GM13976 (cell line): ENCODE measurements at places on chromosomes 7 and 10.

DNA sequence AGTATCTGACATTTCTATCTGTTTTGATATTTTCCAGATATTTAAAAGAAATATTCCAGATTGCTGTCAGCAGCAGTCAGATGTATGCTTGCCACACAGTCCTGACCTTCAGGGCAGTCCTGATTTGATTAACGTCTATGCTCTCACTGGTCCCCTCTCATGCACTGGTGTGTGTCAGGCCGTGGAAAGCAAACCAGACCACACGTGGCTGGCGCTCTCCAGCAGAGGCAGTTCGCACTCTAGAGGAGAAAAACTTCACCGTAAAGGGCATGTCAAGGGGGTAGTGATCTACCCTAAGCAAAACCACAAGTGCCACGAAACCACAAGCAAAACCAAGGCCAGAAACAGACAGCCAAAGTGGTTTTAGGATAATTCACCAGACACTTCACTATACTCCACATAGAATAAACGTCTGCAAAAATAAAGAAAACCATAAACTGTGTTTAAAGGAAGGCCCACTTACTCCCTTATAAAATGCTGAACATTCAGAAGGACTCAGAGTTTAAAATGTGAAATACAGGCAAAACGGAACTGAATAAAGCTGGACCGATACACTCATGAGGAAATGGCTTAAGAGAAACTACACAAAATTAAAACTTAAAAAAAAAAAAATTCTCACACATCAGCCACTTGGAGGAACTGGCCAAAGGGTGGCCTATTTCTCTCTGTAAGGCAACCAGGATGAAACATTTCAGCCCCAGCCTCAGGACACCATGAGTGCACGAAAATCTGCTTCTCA lies 26.4 kb downstream of the PARP12 start:
- DNase-seq = no peak

DNA sequence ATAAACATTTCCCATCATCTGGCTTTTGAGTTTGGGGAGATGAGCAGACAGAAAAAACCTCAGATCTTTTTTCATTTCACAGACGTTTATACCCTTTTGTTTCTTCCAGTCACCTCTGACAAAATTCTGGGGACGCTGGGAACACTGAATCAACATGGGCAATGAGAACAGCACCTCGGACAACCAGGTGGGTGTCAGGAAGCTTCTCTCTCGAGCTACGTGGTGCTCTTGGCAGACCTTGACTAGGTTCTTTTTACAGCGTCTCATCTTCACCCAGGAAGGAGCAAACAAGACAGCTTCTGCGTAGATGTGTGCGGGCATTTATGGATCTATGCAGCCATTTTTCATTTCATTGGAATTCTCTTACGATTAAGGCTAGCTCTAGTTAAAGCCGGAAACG lies 32.9 kb downstream of the TACC2 start:
- DNase-seq = no peak

- DNase-seq = no peak
Measured at GRCh38 chr7:73688288-73688687, 4.9 kb downstream of the BUD23 start.

DNA sequence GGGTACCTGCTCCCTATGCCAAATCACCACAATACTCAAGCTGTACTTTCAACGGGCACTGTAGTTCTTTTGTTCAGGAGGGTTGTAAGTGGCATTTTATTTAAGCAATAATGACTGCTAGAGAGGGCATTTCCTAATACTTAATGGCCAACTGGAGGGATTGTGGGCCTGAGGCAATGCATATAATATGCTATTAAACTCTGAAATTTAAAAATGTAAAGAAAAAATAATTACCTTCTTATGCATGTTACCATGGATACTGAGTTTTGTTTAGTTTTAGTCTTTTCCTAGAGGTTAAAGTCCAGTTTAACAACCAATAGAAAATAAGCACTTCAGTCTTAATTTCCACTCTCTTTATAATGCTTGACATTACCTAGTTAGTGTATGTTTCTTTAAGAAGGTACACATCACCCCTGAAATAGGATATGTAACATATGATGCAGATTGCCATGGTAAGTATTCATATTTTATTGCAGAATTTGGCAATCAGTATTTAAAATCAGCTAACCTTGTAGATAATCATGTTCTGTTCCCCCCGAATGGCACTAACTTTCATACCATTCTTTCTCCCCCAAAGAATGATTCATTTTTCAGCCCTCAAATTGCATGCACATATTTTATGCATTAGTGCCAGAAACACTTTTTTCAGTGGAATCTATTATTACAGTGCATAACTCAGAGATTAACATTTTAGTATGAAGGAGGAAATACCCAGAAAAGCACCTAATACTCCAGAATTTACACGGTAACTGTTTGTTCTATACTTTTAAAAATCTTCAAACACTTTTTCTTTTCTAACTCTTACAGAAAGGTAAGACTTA lies 90.3 kb upstream of the ZNF438 start:
- no peak for DNase-seq

DNA sequence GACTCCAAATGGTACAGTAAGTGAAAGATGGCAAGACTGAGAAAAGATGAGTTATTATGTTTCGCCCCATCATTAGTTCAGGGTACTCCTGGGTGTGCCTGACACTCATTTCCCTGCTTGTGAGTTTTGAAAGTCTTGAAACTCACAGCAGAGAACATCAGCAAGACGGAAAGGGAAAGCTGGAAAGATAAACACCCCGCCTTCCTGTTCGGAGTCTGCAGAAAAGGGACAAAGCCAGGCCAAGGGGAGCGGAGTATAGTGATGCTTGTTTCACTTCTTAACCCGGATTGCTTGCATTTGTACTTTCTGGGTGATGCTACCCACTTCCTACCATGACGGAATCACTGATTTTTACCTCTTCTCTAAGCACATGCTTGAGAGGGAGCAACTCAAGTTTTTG lies 294.5 kb downstream of the FRMD4A start:
- DNase-seq = no peak

- DNase-seq = no peak
Measured at GRCh38 chr7:107232568-107233090, 63.8 kb downstream of the HBP1 start.

- no peak for DNase-seq
Measured at GRCh38 chr10:84542522-84543490, 214.4 kb downstream of the CCSER2 start.

GRCh38 chr10:75730847-75731246 lies 299.4 kb downstream of the LRMDA start:
- DNase-seq = no peak

DNA sequence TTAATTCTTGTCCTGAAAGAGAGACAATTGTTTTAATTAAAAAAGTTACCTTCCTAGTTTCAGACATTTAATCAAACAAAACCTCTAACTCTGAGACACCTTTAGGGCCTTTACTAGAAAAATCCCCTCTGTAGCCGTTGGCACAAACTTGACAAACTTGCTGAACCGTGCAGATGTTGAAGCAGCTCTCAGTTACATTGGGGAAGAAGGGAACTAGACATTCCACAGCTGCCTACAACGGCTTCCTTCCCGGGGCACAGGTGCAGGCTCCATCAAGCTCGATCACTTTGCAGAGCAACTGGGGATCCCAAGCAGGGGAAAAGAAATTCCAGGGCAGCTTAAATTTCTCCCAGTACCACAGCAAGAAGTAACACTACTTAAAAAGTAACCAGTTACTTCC lies 141.3 kb downstream of the SKAP2 start:
- no peak for DNase-seq

GRCh38 chr7:17957871-17958270 lies 17.6 kb upstream of the SNX13 start:
- no peak for DNase-seq

GRCh38 chr10:32951111-32951510 lies 6.9 kb downstream of the ITGB1 start:
- DNase-seq = no peak

- DNase-seq = no peak
Measured at GRCh38 chr10:810351-810846, 120.9 kb upstream of the DIP2C start.

GRCh38 chr10:17188644-17189172 lies 12.8 kb downstream of the TRDMT1 start:
- DNase-seq = no peak

DNA sequence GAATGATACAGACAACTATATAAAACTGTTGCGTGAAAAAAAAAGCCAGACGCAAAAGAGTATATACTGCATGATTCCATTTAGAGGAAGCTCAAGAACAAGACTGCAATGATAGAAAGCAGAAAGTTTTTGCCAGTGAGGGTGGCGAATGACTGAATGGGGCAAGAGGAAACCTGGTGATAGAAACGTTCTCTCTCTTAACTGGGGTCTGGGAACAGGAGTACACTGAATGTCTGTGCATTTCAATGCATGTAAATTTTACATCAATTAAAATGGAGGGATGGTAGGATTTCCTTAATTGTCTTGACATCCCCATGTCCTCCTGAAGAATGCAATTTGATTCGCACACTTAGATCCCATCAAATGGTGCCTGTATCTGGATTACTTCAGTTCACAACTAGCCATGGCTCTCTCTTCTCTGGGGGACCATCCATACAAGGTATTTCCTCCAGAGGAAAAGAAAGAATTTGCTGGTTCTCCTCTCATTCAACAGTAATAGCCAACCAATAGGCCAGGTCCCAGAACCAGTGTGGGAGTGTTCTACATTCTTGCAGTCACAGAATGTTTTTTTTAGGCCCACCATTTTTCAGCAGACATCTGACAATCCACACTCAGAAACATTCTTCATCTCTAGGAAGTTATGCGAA lies 221.0 kb upstream of the KLF14 start:
- no peak for DNase-seq

GRCh38 chr7:105454095-105454747 lies 65.5 kb upstream of the SRPK2 start:
- no peak for DNase-seq

DNA sequence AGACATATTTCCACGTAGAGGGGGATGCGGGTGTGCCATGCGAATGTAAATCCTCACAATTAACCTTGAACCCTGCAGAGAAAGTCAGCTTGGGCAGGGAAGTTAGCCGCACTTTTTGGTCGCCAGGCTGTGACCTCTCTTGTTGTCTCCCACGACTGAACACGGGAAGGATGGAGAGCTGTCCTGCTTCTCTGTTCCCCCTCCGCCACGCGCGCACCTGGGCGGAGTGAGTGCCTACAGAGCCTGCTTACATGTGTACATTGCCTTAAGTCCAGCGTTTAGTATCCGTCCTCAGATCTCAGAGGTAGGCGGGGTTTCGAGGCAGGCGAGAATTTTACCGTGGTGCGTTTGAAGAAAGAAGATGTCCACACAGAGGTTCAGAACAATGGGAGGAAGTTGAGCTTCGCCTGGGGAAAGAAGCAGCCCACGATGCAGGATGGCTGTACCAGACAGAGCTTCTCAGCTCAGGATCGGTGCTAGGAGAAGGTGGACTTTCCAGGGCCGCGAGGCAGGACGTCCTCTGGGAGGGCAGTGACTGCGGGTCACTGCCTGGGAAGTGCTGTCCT lies 482 bp upstream of the ERCC6 start:
- DNase-seq = peak; percentile 44

GRCh38 chr10:68095153-68095552 lies 14.1 kb upstream of the MYPN start:
- DNase-seq = no peak

DNA sequence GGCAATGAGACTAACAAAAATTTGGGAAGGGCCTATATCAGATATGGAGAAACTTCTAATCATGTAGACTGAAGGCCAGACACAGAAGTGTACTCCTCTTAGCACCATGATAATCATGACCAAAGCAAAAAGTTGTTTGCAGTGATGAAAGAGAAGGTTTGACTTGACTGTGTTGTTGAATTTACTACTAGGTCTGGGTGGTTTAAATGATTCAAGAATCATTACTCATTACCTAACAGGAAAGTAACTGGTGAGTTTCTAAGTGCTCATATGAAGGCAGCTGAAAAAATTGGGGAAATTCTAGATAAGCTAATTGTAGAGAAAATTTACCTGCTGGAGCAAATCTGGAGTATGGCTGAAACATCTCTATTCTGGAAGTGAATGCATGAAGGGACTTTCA lies 451.5 kb upstream of the SORCS1 start:
- no peak for DNase-seq

DNA sequence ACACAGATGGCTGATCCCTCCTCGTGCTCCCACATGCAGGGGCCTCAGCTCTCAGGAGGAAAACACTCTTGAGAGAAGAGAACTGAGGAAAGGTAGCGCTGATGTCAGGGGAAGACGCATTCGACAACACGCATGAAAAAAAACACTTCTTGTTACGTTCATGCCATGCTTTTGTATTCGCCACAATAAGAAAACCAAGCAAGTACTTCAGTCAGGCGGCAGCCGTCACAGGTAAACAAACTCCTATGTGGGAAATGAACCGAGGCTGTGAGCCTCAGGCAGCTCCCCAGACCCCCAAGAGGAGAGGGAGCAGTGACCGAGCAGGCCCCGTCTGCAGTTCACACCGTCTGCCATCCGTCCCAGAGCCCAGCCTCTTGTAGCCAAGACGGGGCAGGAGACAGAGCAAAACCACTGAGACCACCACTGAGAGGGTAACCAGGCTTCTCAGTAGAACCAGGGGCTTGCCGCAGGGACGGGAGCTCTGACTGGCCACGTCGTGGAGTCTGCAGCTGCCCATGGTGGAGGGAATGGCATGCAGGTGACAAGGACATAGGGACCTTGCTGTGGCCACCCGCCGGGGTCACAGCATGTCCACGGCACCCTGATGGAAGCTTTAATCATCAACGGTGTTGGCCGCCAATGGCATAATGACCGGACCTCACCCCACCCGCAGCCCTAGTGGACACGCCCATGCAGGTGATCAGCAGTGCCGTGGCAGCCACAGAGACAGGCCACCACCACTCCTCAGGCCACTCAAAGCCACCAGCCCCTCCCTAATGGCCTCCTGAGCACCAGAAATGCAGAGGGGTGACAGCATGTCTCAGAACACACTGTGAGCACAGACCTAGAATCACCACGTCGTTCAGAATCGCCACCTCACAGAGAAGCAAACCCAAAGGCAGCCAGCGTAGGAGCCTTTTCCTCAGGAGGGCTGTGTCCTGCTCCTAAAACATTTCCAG lies 304.3 kb downstream of the PTPRN2 start:
- no peak for DNase-seq

GRCh38 chr7:28217143-28217542 lies 36.5 kb upstream of the JAZF1 start:
- no peak for DNase-seq

- DNase-seq = no peak
Measured at GRCh38 chr10:93186653-93187052, 113.0 kb downstream of the CYP26A1 start.

DNA sequence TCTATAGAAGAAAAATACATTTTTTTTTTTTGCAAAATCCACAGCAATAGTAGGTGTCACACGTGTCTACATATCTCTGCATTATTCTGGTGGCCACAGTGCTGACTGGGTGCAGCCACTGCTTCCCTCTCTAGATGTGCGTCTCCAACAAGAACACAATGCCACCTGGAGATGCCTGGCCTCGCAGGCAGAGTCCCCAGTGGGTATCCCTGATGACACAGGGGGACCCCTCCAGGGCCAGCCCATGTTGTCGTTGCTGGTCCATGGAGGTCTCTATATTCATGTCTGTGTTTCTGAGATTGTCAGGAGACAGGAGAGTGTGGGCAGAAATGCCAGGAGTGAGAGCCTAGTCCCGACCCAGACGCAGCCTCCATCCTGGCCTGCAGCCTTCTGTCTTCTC lies 345.9 kb upstream of the SHH start:
- DNase-seq = no peak
